ENCODE measurements at places on chromosomes 5 and 9.

DNA sequence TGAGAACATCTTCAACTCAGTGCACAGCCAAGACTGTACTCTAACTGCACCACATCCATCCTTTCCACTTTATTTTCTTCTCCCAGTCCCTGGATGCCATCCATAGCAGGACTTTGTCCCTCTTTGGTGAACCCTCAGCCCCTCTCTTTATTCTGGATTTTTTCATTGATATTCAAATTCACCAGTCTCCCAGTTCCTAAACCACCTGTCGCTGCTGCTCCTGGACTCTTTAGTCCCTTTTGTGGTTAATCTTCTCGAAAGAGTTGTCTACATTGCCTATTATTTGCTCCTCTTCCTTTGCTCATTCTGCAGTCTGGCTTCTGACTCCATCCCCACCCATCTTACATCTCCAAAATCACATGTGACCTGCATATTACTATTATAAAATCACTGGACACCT, 59.4 kb upstream of the ZSWIM6 start:
- no peak for DNase-seq

GRCh38 chr5:159944056-159944600, 27.8 kb downstream of the ADRA1B start:
- DNase-seq, result no peak

DNA sequence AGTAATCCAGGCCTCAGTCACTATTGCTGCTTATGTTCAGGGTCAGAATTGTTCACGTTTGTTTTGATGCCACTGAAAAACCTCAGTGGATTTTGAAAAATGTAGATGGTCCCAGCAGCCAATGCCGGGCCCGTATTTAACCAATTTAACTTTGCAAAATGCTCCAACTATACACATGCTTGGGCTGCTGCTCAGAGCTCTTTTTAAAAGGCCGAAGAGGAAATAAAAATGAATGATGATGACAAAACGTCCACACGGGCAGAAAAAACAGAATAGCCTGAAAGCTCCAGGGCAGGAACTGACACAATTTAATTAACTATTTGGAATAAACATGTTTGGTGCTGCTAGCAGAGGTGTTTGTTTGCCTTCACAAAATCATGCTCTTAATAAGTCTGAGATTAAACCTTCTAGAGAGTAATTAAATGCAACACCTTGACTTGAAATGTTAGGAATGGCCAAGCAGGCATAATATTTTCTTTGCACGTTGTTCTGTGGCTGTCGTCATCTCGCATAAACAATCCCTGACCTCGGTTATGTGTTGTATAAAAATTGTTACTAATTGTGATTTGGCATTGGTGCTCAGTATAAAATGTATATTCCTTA, 152.7 kb downstream of the SLIT3 start:
- no peak for DNase-seq

DNA sequence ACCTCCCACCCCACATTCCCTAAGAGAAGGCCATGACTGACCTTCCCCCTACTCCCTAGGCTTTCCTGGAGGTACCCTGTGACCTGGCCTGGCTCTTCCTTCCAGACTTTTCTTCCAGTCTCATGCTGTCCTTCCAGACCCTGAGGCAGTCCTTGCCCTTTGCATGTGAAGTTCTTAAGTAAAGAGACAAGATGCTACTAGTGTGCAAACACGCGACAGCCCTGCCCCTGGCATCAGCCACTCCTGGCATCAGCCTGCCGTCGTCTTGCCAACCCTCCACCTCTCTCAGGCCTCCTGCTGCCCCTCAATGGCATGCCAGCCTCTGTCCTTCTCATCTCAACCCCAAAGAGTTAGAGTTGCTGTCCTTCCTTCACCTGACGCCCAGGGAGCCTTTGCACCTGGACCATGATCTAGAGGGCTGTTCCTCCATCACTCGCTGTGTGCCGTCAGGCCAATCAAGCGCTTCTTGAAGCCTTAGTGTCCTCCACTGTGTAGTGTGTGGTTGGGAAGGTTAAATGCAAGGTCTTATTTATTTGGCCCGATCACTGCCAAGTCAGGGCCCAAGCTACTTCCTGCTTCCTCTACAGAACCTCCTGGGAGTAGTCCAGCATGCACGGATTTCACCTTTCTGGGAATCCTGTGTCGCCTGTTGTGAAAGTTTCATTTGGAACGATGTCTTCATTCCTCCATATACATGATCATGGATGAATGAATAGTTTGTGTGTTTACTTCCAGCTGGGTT, 61.9 kb downstream of the WWC1 start:
- no peak for DNase-seq

- DNase-seq, result no peak
These were observed 158.8 kb downstream of the TSSK1B start for GRCh38 chr5:113276001-113276400.

- no peak for DNase-seq
These were observed 20.2 kb upstream of the MED27 start for GRCh38 chr9:132099741-132100407.

GRCh38 chr9:134358026-134358661, 31.9 kb downstream of the RXRA start:
- no peak for DNase-seq

DNA sequence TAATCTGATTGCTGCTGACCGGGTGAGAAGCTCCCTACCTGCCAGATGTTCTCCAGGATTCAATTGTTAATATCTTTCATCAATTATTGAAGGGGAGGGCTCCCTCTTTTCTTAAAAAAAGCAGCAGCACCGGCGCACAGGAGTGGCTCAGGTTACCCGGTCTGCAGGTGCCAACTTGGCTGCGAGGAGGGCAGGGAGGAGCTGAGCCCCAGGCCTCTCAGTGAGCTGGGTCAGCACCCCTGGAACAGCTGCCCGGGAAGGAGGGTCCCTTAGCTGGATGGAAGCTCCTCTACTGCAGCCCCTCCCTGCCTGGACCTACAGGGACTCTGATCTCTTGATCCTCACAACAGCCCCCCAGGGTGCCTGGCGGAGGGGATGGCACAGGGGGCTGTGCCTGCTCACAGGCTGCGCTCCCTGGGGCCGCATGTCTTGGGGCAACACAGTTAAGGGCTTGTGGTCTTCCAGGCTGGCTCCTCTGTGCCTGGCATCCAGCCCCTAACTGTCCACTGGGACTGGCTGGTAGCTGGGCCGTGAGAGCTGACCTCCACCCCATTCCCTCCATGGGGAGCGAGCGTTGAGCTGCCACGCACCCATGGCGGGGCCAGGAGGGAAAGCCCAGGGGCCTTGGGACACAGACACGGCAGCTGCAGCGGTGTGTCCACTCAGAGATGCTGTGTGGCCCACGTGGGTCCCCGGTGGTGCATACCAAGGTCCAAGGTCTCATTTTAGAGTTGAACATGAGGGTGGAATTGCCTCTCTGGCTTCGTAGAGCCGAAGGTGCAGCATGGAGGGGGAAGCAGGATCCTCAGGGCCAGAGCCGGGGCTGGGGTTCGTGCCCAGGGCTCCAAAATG, 28.6 kb upstream of the TMEM250 start:
- DNase-seq, result no peak

DNA sequence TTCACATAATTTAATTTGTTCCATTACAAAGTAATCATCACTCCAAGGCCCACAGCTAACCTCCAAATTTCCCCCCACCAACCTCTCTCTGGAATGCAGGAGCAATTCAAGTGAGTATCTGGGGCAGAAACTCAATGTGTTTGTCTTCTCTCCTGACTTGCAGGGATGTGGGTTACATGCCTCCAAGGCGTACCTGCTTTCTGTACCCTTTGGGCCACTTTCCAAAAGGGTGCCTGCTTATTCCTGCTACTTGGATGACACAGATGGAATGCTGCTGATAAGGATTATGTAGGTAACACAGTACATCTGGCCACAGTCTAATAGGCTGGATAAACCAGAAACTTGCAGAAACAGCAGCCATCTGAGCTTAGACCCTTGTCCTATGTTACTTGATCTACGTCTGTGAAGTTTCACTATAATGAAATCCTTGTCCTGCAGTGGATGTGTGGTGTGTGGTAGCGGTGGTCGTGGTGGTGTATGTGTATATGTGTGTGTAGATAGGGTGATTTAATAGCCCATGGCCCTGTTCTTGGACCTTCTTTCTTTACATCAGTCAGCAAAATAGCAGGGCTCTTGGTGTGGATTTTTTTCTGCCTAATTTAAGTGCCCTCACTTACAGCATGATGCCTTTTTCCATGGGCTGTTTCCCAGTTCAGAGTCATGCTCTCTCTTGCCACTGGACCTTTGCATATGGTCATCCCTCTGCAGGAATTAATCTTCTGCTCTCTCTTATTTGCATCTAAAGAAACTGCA, 175.9 kb downstream of the ZDHHC21 start:
- no peak for DNase-seq

DNA sequence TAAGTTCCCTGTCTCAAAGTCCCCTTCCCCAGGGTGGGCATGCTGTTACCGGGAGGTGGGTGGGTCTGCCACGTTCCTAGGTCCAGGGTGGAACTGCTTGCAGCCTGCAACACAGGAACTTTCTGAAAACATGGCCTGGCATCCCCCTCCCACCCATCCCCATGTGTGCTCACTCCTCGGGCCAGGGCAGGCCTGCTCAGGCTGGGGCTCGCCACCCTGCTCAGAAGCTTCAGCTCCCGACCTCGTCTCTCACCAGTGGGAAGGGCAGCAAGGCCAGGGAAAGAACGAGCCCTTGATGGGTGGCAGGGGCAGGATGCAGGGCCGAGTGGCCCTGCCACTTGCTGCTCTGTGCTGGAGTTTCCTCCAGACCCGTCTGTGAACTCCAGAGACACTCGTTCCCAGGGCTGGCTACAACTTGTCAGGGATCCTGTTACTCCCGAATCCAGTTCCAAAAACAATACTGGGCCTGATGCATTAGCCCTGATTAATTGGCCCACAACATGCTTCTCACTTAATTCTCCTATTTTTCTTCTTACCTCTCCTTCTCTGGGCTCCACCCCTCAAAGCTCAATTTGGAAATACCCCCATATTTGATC, 197.3 kb downstream of the SLIT3 start:
- DNase-seq, result no peak

DNA sequence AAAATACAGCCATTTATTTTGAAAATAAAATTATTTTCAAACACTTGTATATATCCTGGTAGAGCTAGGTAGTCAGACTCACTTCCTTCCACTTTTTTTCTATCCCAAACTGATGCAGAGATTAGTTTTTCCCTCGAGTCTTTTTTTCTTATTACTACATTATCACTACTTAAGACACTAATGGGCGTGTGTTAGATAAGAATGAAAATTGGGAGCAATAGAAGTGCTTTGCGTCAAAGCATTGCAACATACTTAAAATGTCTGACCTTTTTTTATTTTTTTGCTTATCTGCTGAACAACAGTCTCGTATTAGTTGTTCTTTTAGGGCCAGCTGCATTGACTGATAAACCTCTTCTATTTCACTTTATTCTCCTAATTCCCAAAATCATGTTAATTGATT, 1278.7 kb downstream of the CDH12 start:
- DNase-seq, result no peak

- DNase-seq, result no peak
These were observed 27.7 kb downstream of the UBAP1 start for GRCh38 chr9:34206561-34206960.

- no peak for DNase-seq
These were observed 242.4 kb downstream of the EFNA5 start for GRCh38 chr5:107428303-107428813.

DNA sequence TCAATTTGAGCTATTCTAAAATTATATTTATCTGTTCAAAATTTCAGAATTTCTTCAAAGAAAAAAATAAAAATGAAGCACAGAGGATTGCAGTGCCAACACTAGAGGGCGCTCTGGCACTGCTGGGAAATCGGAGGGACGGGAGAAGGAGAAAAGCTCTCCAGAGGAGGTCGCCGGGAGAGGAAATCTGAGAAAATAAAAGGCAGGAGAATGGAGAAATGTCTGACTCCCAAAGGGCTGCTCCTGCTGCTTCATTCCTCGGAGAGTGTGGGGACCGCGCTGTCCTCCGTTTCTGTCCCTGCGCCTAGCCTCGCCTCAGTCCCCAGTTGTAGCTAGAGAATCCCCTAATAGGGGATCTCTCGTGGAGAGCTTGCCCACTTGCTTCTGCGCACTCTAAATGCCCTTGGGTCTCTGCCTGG, 40.0 kb upstream of the ARSB start:
- DNase-seq, result peak; percentile 21

DNA sequence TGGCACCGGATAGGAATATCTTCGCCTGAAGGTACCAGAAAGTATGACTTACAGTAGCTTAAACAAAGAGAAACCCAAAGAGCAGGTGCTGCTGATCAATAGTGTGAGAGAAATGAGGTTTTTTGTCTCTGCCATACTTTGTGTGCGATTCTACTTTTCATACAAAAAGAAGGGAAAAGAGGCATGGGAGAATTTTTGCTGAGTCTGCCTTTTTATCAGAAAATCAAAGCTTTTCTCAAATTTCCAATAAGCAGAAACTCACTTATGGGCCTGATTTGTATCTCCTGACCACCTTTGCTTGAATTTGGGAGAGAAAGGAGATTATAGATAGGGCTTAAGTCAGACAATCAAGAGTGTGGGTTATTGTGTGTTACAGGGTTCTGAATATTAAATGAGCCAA, 65.5 kb upstream of the TAF11L2 start:
- no peak for DNase-seq

- no peak for DNase-seq
These were observed 75.0 kb downstream of the NR6A1 start for GRCh38 chr9:124696101-124696500.

- DNase-seq, result no peak
These were observed 1647.4 kb upstream of the CDH9 start for GRCh38 chr5:28685794-28686193.

DNA sequence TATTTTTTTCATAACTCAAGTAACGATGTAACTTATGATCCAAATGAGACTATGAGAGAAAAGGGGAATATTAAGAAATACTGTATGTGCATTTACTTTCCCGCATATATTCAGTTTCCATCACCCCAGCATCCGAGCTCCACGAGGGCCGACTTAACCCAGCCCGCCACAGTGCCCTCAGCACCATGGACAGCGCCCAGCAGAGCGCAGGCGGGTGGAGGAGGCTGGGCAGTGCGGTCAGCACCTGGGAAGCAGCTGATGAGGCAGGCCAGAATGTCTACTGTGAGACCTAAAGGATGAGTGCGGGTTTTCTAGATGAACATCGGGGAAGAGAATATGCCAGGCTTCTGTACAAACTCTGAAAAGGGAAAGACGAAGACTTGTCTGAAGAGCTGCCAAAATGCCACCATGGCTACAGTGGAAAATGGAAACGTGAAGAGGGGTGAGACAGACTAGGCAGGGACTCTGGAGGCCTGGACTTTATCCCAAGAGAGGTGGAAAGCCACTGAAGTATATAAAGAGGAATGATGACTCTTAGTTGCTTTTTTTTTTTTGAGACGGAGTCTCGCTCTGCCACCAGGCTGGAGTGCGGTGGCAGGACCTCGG, 34.5 kb upstream of the MED27 start:
- no peak for DNase-seq

DNA sequence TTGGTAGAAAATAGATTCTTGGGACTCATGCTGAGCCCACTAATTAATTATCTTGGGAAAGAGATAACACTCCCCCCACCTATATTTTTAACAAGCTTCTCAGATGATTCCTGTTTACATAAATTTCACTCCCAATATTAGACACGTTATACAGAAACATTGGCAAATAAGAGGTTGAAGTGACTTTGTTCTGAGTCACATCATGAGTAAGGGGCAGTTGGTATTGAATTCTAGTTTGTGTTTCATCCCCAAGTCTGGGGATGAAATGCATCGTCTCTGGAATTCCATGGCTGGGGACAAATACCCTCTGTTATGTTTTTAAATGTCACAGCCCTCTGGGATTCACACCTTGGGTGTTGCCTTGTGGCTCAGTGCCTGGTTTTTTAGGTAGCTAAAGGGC, 41.0 kb downstream of the BASP1 start:
- no peak for DNase-seq
